ENCODE measurements at places on chromosomes 5 and 9.

DNA sequence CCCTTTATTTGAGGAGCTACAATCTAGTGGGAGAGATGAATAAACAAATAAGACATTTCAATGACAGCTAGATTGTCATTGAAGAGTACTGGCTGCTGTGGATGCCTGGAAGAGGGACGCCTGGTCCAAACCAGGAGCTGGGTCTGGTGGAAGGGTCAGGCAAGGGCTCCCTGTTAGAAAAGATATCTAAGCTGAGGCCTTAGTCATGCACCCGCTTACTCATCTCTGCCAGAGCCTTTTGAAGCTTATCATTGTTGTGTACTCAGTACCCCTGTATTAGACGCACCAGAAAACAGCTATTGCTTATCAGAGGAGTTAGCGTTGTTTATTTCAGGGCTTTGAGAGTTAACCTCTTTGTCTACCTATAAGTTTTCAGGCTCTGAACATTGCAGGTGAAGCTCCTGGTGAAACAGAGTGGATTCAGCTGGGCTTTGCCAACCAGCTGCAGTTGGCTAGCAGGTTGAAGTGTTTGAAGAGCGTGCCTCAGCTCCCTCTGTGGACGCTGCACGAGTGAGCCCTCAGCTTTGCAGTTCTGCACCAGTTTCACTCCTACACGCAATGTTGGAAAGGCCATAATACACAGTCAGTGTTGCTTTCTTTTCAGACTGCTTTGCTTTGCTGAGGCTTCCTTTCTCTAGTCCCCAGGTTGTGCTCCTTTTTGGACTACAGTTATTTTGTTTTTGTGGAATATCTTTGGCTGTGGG, 5.6 kb upstream of the GPR151 start:
- no peaks in the 10 kb centered on the region for H3K4me1 ChIP-seq
- no peaks in the 10 kb centered on the region for H3K36me3 ChIP-seq
- H3K27me3 ChIP-seq, result no peaks in the 10 kb centered on the region
- H3K27ac ChIP-seq, result no peak overlapping the region
- no peak overlapping the region for H3K4me3 ChIP-seq

- no peaks in the 10 kb centered on the region for H3K4me1 ChIP-seq
- no peak overlapping the region for H3K27ac ChIP-seq
- DNase-seq, result no peak
- no peaks in the 10 kb centered on the region for H3K36me3 ChIP-seq
- H3K4me3 ChIP-seq, result no peak overlapping the region
These were observed 188.8 kb downstream of the MEF2C start for GRCh38 chr5:88694023-88694679.

DNA sequence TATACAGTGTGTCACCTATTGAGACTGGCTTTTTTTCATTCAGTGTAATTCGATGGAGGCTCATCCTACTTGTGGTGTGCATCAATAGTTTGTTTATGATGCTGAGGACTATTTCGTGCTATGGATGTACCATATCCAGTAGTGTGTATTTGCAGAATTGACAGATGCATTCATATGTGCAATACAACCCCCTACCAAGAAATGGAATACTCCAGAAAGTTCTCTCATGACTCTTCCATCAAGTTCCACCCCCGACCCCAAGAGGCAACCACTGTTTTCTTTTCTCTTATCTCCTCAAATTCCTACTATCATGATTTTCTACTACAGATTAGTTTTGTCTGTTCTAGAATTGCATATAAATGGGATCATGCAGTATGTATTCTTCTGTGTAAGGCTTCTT, 21.9 kb downstream of the FBXO10 start:
- no peaks in the 10 kb centered on the region for H3K4me1 ChIP-seq
- H3K27me3 ChIP-seq, result no peaks in the 10 kb centered on the region
- DNase-seq, result no peak
- no peak overlapping the region for H3K4me3 ChIP-seq

- H3K27ac ChIP-seq, result peak overlapping the region; percentile 96
- peaks cover 2% of the 10 kb centered on the region for H3K4me1 ChIP-seq
- peak; percentile 77 for DNase-seq
- peak overlapping the region; percentile 2 for H3K4me3 ChIP-seq
- no peaks in the 10 kb centered on the region for H3K27me3 ChIP-seq
- no peaks in the 10 kb centered on the region for H3K36me3 ChIP-seq
These were observed 2.0 kb downstream of the GADD45G start for GRCh38 chr9:89606624-89607311.

GRCh38 chr5:143733665-143734455, 78.1 kb upstream of the HMHB1 start:
- no peaks in the 10 kb centered on the region for H3K27me3 ChIP-seq
- no peak for DNase-seq
- no peaks in the 10 kb centered on the region for H3K36me3 ChIP-seq
- H3K4me1 ChIP-seq, result no peaks in the 10 kb centered on the region

DNA sequence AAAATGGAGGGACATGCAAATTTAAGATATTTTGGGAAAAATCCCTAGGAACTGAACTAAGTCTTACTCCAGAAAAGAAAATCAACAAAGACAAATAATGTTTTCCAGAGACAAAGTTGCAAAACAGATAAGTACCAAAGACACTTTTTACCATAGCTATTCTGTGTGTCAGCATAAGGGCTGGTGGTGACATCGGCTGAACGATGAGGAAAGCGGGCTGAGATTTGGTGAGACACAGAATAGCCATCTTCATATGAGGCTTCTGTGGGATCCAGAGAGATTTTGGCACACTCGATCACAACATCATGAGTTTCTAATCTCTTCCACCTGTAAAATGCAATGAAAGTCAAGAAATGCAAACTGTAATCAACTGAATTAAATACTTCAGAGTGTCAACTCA, 32.3 kb downstream of the TSC1 start:
- DNase-seq, result no peak
- no peaks in the 10 kb centered on the region for H3K4me1 ChIP-seq
- H3K36me3 ChIP-seq, result peaks cover 11% of the 10 kb centered on the region
- no peak overlapping the region for H3K4me3 ChIP-seq

- no peak overlapping the region for H3K27ac ChIP-seq
- H3K4me1 ChIP-seq, result no peaks in the 10 kb centered on the region
- no peaks in the 10 kb centered on the region for H3K27me3 ChIP-seq
- no peak overlapping the region for H3K4me3 ChIP-seq
These were observed 58.1 kb downstream of the CDO1 start for GRCh38 chr5:115758356-115758755.

GRCh38 chr9:101365181-101365580, 19.6 kb downstream of the BAAT start:
- no peak overlapping the region for H3K4me3 ChIP-seq
- no peak overlapping the region for H3K27ac ChIP-seq
- DNase-seq, result no peak
- H3K27me3 ChIP-seq, result no peaks in the 10 kb centered on the region
- H3K36me3 ChIP-seq, result no peaks in the 10 kb centered on the region

DNA sequence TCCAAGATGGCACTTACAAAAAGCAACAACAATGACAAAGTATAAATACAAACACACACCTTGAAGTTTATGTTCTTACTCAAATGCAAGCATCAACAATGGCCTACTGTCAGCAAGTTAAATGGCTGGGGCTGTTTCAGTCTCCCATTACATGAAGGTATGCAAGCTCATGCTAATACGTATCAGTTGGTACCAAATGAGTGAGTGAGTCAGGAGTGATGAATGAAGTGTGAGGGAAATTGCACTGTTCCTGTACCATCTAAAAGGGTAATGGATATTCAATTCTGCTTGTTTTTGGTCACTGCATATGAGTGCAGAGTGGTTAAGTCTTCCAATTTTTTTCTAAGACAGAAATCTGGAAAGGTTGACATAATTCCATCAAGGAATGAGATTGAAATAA, 964.9 kb downstream of the MAT2B start:
- no peak overlapping the region for H3K4me3 ChIP-seq
- no peak overlapping the region for H3K27ac ChIP-seq

DNA sequence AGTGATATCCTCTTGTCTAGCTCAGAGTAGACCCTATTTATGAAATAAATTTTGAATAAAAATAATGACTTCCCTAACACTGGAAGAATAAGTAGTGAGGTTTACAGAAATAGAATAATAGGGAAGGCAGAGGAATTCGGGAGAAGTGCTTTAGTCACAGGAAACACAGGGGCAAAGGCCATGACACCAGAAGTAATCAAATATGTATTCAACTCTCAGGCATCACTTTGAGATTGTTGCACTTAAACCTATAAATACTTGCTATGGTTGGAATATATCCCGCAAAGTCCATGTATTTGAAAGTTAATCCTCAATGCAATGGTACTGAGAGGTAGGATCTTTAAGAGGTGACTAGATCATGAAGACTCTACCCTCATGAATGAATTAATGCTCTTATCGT, 166.8 kb downstream of the YIPF5 start:
- H3K27me3 ChIP-seq, result no peaks in the 10 kb centered on the region
- H3K36me3 ChIP-seq, result no peaks in the 10 kb centered on the region
- H3K4me3 ChIP-seq, result no peak overlapping the region
- H3K4me1 ChIP-seq, result no peaks in the 10 kb centered on the region
- no peak overlapping the region for H3K27ac ChIP-seq
- DNase-seq, result no peak

DNA sequence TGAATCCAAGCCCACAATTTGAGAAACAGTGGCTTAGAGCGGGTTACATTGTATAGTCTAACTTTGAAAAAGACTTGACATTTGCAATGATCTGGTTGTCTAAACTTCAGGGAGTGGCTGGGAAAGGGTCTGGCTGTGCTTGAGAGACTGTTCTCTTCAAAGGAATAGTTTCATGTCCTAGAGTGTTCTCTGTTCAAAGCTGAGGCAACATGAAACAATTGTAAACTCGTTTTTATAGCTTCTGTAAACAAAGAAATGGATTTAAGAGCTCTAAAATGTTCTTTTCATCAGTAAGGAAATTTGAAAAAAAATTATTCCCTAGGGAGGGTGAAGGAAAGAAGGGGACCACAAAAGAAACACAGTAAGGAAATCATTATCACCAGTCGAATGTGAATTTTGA, 41.6 kb downstream of the FOCAD start:
- H3K27ac ChIP-seq, result no peak overlapping the region
- no peak for DNase-seq
- H3K4me3 ChIP-seq, result no peak overlapping the region
- H3K4me1 ChIP-seq, result no peaks in the 10 kb centered on the region
- no peaks in the 10 kb centered on the region for H3K27me3 ChIP-seq

DNA sequence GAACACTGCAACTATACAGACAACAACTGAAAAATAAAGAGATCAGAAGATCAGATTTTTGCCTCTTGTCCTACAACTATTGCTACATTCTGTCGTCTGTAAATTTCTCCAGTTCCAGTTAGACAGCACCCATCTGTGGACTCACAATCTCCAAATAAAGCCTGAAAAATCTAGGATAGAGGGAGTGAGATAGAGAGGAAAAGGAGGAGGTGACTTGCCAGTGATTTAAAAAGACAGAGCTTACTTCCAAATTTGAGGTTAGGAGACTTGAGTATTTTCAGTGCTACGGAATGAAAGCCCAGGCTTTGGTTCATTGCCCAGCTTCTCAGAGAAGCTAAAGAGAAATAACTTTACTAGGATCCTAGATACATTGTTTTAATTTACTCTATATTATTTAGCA, 63.6 kb downstream of the PTCD2 start:
- H3K36me3 ChIP-seq, result no peaks in the 10 kb centered on the region
- H3K4me1 ChIP-seq, result no peaks in the 10 kb centered on the region
- no peak for DNase-seq

Measured in small intestine (tissue), 16 donors.